Osteoblast (primary cell): ENCODE measurements at places on chromosomes 7 and 10. TPM values are rescaled to one million over a fixed set of nuclear protein-coding genes. Genes with fewer than 3 reads are reported as not detected.

NPVF gene
- not detected in 2 replicates for total RNA-seq

IDI2 gene
- not detected in 2 replicates for total RNA-seq

SNCG gene
- 0.36 and 2.4 TPM in 2 replicates for total RNA-seq

TRPV6 gene
- not detected in 2 replicates for total RNA-seq

MEOX2 gene
- total RNA-seq = 3.8 and 4.7 TPM in 2 replicates

ABHD11 gene
- 6.5 and 8.7 TPM in 2 replicates for total RNA-seq

- no peak for DNase-seq
These were observed 101.2 kb downstream of the PARD3 start for GRCh38 chr10:34713875-34714274.

GRCh38 chr10:29685506-29685905, 50.7 kb upstream of the SVIL start:
- no peak for DNase-seq

DNA sequence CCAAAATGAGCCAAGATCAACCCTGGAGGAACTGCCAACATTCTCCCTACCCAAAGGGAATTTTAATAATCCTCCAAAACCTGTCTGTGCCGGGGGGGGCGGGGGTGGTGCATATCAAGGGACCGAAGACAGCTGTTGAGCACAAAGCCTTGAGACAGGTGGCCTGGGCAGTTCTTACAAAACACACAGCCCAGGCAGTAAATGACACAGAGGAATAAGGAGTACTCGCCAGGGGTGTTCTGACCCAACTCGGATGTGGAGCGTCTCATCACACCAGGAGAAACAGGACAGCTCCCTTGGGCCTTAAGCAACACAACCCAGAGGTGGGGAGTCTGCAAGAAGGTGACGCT, 35.6 kb downstream of the PLAC9 start:
- DNase-seq = no peak

- DNase-seq = no peak
These were observed 344.2 kb upstream of the ADARB2 start for GRCh38 chr10:2081501-2081900.

- peak; percentile 93 for DNase-seq
These were observed 81.2 kb upstream of the PPIF start for GRCh38 chr10:79266084-79266483.

- DNase-seq = peak; percentile 71
These were observed at the start of gene C10orf53 for GRCh38 chr10:49679480-49679893. Gene C10orf53 (plus strand): TSS chr10:49679651. CDS start chr10:49679698, 47 bp downstream.

DNA sequence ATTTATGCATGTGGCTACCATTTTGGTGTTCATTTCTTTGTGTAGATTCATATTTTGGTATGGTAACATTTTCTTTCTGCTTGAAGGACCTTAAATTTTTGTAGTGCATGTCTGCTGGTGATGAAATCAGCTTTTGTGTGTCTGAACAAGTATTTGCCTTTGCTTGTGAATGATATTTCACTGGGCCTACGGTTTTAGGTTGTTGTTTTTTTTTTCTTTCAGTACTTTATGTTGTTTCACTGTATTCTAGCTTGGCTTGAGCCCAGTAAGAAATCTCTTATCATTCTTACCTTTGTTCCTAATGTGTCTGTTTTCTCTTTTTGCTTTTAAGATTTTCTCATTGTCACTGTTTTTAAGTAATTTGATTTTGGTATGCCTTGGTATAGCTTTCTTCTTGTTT, 31.9 kb downstream of the SAMD8 start:
- DNase-seq = no peak

GRCh38 chr7:30276203-30276900, 8.0 kb upstream of the ZNRF2 start:
- DNase-seq = peak; percentile 17
